CD4-positive, alpha-beta T cell (primary cell): ENCODE measurements at places on chromosomes 7 and 10.

DNA sequence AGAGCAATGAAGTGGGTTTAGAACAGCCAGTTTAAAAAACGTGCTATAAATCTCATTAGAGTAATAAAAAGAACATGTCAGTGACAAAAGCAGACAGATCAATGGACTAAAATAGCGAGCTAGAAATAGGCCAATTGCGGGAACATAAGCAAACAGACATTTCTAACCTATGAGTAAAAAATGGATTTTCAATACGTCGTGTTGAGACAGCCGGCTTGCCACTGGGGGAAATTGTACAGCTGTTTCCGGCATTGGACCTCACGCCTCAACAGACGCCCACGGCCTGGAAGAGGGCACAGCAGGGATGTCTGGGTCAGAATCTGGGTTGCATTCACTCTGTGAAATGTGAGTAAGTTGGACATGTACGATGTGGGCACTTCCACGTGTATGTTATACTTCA, 92.9 kb downstream of the SVOPL start:
- no peak for DNase-seq

DNA sequence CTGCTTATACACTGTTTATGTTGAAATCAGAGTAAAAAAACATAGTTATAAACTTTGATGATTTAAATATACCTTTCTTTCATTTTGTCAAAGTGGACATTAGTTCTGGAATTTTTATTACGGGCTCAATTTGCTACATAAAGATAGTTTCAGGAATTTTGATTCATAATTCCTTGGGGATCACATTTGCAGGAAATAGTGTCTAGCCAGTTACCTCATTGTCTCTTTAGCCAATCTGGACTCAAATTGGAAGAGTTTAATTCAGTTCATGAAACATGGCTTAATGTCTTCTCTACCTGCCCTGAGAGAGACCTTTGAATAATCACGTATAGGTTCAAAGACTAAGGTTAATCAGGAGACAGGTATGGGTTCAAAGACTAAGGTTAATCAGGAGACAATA, 262.6 kb downstream of the HGF start:
- DNase-seq: no peak

DNA sequence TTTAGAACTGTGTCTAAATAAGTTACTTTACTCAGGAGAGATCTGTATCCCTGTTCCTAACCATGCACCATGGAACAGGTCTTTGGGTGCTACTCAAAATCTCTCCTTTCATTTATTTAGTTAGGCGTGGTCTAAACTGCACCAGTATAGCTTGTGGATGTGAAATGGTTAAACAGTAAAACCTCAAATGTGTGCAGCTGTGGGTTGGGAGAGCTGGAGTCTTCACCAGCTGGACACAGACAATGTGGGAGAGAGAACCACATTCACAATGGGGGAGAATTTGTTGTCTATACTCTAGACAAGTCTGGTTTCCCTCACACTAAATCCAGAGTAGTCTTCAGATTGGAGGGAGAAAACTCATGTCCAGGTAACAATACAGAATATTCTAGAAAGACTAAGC, 31.2 kb upstream of the IKZF1 start:
- no peak for DNase-seq

DNA sequence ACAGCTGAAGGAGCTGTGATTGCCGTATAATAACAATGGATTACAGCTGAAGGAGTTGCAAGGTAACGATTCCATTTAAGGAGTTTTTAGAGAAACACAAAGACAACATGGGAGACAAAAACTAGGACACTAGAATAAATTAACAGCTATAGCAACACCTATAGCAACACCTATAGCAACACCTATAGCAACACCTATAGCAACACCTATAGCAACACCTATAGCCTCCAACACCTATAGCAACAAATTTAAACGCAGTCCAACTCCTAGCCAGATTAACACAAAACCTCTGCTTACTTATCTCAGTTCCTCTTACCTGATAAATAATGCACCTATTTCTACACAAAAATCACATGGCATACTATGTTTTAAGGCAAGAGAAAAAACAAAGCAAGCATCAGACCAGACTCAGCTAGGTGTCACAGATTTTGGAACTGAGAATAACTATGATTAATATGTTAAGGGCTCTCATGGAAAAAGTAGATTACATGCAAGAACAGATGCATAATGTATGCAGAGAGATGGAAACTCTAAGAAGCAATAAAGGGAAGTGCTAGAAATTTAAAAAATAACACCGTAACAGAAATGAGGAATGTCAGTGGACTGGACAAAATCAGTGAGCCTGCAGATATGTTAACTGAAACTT, 55.7 kb upstream of the SRPK2 start:
- DNase-seq: no peak

GRCh38 chr7:55591282-55591931, 19.1 kb upstream of the VOPP1 start:
- DNase-seq: peak; percentile 8

- DNase-seq: no peak
Measured at GRCh38 chr7:83684928-83685327, 36.0 kb upstream of the SEMA3E start.

DNA sequence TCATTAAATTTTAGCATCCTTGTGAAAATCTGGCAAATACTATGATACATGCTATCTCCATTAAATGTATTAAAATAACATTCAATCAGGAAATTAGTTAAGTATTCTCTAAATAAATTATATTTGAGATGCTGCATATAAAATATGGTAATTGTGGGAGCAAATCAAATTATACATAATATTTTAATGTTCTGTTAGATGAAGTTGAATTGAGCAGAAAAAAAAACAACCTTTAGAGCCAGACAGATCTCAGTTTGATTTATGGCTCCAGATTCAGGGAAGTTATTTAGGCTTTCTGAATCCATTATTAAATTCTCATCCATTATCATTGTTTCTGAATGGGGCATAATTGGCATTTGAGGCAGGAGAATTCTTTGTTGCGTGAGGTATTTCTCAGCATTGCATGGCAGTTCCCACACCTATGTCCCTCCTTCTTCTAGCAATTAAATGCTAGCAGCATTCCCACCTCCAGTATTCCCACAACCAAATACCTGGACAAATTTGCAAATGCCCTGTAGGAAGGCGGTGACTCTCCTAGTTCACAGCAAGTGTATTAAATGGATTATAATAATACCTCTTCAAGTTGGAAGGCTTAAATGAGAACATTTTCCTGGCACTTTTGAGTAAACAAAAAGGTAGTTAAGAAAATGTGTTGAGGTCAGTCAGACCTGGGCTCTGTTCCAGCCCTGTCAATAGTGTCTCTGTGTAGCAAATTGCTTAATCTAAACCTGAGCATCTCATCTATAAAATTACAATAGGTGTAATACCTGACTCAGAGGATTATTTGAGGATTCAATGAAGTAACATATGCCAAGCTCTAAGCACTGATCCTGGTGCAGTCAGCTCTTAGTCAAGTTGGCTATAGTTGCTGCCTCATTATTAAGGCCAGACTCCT, 108.9 kb downstream of the RNLS start:
- DNase-seq: no peak

DNA sequence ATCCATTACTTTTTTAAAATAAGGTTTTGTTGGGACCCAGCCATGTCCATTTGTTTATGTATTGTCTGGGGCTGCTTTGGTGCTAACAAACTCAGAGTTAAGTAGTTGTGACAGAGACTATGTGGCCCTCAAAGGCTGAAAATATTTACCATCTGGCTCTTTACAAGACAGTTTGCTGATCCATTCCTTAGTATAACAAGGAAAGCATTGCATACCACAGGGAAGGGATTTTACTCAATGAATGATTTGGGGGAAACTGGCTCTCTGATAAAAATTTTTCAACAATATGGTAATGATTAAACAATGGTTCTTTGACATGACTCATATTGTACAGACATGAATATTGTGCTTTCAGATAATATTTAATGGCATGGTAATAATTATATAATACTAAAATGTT, 738.1 kb downstream of the KCNMA1 start:
- no peak for DNase-seq

- DNase-seq: no peak
Measured at GRCh38 chr10:69817078-69817581, 15.4 kb downstream of the COL13A1 start.

GRCh38 chr10:109454691-109455090, 468.6 kb downstream of the XPNPEP1 start:
- DNase-seq: no peak

DNA sequence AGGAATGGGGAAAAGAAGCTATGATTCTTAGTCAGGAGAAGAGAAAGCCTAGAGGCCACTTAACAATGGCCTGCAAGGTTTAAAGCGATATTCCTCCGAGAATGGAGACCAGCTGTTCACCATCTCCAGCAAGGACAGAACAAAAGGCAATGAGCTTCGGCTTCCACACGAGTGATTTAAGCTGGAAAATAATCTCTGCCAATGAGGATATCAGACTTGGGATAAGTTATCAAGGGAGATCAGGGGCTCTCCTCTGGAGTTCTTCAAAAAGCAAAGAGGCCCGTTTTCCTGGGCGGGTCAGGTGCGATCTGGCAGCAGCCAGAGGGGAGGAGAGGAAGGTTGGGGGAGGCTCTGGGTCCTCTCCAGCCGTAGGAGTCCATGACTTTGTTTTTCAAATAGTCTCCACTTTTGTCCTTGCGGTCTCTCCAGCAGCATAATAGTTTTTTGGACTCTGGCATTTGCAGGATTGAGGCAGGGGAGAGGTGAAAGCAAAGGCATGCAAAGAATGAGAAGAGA, 211.3 kb downstream of the SKIDA1 start:
- no peak for DNase-seq

GRCh38 chr10:110444004-110444337, 53.7 kb upstream of the DUSP5 start:
- DNase-seq: no peak

- DNase-seq: no peak
Measured at GRCh38 chr10:116158036-116158435, 115.0 kb downstream of the GFRA1 start.

DNA sequence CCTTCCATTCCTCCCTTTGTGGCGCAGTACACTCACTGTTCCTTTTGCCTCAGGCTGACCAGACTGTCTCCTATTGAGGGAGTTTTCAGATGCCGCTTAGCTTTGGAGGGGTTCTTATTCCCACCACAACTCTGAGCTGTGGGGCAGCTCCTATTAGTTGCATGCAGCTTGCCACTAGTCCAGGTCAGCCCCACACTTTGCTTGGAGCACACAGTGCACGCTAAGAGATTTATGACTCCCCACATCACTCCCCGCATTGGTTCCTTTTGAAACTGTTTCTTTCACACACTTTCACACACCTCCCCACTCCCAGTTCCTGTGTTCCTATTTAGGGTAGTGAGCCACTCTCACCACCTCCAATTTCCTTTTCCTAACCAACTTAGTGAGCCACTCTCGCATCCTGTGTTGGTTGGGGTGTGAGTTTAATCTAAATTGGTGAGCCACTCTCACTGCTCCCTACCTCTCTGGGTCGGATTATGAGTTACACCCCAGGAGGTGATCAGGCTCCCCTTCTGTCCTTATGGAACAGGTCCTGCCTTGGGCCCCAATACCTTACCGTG, 10.4 kb upstream of the ZNF485 start:
- DNase-seq: peak; percentile 19

GRCh38 chr7:121493553-121493952, 97.4 kb upstream of the FAM3C start:
- DNase-seq: no peak

DNA sequence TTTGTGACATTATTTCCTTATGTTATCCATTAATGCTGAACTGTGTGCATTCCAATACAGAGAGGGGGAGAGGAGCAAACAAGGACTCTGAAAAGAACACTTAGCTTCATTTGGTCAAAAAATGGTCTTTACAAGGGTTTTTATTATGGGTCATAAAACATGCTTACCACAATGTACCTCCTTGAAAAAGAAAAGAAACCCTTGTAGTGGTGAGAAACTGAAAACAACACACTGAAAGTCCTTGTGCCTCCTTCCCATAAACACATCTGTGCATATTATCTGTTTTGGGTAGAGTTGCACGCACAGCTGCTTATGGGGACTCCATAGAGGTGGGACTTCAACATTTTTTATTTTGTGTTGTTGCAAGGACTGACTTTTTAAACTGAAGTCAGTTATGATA, 98.7 kb downstream of the CDK6 start:
- no peak for DNase-seq

DNA sequence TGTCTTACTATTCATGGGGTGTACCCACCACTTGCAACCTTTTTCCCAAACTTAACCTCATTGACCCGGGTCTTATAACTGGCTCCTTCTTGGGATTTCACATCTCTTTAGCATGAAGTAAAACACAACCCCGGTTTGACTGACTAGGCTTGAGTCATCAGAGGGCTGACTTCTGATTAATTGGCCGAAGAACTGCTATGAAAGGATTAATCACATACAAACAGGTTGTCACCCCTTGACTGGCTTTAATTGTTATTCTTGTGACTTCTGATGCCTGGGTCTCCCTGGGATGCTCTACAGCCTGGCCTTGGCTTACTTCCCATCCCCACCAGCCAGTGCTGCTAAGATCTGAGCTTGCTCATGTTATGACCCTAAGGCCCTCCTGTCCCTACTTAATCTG, 8.8 kb upstream of the CRPPA start:
- no peak for DNase-seq

- DNase-seq: no peak
Measured at GRCh38 chr10:76038696-76039095, 607.3 kb downstream of the LRMDA start.

DNA sequence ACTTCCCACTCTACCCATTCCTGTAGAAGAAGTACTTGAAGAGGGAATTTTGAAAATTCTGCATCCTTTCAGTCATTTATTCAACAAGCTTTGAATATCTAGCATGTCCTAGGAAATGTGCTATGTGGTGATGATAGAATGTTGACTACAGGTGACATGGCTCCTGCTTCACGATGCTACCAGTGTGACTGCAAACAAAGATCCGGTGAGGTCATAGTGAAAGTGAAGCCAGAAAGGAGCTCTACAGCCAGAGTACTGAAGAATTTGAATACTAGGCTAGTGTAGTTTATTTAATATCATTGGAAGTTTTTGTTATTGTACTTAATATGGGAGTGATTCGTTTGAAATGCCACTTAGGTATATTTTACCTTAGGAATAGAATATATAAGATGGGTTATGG, 348.1 kb downstream of the TFEC start:
- no peak for DNase-seq

GRCh38 chr10:20313665-20314064, 497.4 kb downstream of the PLXDC2 start:
- DNase-seq: no peak

- no peak for DNase-seq
Measured at GRCh38 chr7:14092331-14092730, 102.9 kb upstream of the ETV1 start.

GRCh38 chr10:87931836-87932230, 68.4 kb downstream of the PTEN start:
- DNase-seq: no peak

DNA sequence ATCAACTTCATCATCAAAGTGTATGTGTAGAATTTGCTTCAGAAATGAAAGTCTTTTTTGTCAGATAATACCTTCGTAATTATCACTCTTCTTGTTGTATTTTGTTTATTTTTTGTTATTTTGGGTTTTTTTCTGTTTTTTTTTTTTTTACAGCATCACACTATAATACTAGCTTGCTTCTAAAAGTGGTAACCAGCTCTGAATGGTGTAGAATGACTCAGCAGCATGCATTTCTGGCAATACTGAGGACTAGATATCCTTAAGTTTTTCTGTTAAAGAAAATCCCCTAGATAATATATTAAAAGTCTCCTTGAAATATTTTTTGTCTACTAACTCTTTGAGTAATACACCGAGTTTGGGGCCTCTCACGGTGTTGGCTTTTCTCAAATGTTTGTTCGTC, 109.1 kb downstream of the LMBR1 start:
- no peak for DNase-seq
